ENCODE measurements at places on chromosomes 12 and 14.

GRCh38 chr12:114030451-114030850 lies 64.3 kb upstream of the RBM19 start:
- no peak for DNase-seq

DNA sequence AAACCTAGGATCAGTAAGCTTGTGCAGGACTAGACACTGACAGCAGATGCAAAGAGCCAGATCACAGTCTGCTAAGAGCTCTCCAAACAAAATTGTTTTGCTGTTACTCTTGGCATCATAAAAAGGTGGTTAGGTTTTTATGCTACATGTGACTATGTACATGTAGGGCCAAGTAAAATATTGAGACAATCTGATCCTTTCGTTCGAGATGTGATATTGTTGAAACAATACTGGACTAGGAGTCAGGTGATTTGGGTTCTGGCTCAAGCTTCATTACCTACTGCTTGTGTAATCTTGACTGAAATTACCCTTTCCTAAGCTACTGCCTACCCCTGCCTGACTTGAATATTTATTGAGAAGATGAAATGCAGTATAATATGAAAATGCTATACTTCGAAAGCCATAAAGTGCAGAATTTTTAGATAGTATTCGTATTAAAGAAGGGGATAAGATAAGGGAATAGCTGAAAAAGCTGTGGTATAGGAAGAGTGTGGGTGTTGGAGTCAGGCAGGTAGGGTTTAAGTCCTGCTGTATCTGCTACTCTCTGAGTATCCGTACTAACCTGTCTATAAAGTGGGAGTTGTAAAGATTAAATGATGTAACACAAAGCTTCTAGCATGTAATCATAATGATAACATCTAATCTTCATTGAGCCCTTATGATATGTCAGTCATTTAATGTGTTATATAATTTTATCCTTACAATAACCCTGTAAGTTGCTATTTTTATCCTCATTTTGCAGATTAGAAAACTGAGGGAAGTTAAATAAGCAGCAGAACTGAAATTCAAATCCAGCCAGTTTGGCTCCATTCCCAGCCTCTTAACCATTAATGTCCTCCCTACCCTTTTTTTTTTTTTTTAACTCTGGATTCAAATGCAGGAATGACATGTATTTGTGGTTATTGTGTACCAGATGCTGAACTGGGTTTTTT lies 38.6 kb upstream of the ATF1 start:
- DNase-seq, result peak; percentile 26

DNA sequence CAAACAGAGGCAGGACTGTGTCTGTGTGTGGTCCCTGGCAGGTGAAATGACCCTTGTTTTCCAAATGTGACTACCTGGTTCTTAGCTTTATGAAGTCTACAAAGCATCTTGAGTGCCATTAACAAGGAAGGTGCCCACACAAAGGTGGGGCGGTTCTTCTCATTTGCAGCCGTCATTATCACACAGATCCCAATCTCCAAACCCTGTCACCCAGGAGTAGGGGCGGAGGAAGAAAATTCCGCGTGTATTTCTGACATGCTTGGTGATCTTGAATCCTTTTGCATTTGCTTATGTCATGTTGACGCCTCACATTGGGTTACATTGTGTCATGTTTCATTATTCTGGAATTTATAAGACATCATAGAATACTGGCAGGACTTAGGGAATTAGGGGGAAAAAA lies 277.3 kb downstream of the VRK1 start:
- no peak for DNase-seq

GRCh38 chr14:21723431-21724045 lies 49.9 kb upstream of the OR4E1 start:
- no peak for DNase-seq

GRCh38 chr12:1776170-1776921 lies 44.0 kb upstream of the LRTM2 start:
- DNase-seq, result peak; percentile 20

DNA sequence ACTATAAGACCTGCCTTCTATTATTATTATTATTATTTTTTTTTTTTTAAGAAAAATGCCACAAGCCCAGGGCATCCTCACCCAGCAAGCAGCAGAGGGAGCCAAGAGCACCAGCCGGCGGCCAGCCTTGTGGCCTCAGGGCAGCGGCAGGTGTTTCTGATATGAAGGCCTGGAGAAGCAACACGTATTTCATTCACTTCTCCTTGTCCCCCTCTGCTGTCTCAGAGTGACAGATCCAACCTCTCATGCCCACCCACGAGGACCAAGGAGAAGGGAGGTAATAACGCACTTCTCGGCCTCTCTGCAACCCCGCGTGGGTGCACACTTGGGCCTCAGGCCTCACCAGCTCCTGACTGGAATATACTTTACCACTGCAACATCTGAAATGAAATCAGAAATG lies 25.4 kb downstream of the CDC42BPB start:
- no peak for DNase-seq

DNA sequence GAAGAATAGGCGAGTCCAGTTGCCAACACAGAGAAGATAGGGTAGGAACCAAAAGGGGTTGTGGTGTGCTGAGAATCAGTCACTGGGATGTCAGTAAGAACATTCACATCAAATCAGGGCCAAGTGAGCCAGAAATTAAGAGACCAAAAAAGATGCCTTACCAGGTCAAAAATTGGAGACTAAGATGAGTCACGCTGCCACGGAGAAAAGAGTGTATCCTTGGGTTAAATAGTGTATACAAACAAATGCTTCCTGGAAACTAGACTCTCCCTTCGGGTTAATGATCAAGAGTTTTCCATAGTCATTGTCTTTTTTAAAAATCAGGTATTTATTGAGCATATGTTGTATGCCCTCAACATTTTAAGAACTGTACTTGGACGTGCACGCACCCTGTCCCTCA lies 45.2 kb upstream of the BAZ1A start:
- peak; percentile 3 for DNase-seq

Data from HFF-Myc (cell line).